NCI-H1048 (cell line): ENCODE measurements at places on chromosomes 3 and 15.

- DNase-seq: no peak
These were observed 4.3 kb upstream of the SUCNR1 start for GRCh38 chr3:151869181-151869580.

- no peak for DNase-seq
These were observed 1.5 kb downstream of the SEMA6D start for GRCh38 chr15:47718497-47719437.

- no peak for DNase-seq
These were observed 92.2 kb downstream of the P2RY1 start for GRCh38 chr3:152927131-152927530.

DNA sequence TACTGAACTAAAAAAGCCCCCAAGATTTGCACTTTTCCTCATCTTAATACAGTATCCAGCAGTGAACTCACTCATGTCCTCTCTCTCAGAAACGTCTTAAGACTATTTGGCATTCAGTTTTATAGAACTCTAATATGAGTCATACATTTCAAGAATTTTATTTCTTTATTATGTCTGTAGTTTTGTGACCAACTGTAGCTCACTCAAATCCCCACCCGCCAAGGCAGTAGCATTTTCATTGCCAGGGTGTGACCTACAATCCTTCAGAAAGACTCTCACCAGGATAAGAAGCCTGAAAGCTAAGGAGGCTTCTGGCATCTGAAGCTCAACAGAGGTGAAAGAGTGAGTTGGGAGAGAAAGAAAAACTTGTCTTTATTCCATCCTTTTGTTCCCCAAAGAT, 537.1 kb downstream of the RSL24D1 start:
- no peak for DNase-seq
